ENCODE measurements at places on chromosomes 7 and 10.
A peak's percentile ranks its signal among the peaks of the same experiment; 100 is the strongest.

GRCh38 chr10:62652114-62652513 is 152.4 kb upstream of the ADO start:
- DNase-seq, result no peak

- DNase-seq, result peak; percentile 8
Observed at GRCh38 chr7:22793593-22794462, 28.8 kb downstream of the TOMM7 start.

DNA sequence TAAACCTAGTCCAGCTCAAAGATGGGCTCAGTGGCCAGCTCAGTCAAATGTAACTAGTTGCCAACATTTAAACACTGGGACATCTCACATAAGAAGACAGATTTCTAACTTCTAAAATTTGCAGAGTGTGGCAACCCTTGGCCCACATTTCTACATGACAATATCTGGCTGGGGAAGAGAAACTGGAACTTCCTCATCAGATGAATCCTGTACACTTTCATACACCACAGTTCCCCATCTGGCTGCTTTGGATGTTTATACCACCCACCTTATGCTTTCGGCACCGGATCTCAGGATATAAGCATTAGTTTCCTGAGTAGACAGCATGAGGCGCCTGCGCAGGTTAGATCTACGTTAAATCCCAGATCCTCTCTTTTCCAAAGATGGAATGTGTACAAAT is 199.3 kb downstream of the PRKG1 start:
- DNase-seq, result peak; percentile 69

DNA sequence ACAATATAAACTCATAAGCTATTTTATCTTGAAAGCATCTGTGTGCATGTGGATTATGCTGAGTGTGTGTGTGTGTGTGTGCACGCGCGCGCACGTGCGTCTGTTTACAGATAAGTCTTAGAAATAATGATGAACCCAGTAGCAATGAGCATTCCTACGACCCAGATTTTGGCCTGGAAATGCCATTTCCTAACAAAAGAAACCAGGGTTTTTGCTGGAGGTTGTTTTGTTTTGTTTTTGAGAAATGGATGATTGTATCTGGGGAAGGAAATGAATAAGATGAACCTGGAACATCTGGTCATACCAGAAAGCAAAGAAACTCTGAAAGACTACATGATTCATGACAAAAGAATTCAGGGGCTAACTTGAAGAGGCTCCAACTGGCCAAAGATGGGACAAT is 22.1 kb upstream of the LMOD2 start:
- no peak for DNase-seq

GRCh38 chr7:137820677-137821420 is 25.9 kb downstream of the DGKI start:
- DNase-seq, result no peak

DNA sequence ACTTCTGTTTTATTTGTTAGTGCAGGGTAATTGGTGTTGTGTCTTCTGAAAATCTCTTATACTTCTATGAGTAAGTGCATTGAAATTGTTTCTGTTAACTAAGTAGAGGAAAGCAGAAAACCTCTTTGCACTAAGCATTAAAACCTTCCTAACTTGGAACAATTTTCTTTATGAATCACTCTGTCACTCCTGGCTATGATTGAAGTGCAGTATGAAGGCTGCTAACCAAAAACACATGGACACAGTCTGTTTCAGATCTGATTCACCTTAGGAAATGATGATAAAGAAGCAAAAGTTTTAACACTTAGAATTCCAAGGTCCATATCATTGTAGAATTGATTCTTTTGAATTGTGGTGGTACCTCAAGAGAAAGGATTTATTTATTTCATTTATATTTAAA is 41.9 kb downstream of the MET start:
- DNase-seq, result no peak

DNA sequence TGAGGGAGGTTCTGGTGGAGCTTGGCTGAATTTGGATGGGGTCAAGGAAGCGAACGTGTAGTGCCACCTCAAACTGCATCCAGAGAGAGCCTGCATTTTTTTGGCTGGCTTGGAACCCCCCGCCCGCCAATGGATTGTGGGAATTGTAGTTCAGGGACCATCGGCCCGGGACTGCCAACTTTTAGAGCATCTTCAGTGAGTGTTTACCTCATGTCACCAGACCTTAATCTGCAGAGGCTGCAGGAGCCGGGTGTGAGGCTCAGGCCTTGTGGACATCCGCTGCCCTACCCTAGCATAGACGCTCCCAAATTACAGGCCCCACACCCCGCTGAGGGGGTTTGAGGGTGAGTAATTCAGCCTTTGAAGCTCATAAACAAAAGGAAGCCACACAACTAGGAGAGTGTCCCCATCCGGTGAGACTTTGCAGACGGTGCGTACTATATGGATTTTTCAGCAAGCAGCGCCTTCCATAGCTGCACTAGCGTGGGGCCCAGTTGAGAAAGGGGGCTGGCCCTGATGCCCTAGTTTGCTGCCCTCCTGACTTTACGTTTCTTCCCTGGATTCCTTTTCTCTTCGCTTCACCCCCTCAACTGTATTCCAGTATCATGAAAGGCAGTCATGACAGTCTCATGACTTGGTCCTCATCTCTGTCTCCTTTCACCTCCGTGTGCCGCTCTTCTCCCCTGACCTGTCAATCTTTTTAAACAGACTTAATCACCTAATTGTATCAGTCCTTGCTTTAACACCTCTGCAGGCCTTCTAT is 717 bp downstream of the CNPY4 start:
- peak; percentile 44 for DNase-seq

DNA sequence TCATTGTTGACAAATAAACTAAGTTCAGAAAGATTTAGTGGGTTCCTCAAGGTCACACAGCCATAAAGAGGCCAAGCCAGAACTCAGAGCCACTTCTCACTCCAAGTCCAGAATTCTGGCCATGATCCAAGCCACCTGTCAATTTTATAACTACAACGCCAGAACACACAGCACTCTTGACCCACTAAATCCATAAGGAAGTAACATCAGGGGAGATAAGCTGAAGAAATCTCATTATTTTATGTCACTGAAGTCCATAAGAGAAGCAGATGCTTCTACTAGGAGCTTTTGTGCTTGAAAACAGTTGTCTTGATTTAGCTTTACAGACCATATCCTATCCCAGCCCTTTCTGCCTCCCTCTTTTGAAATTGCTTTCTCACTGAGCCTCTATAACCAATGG is 15.9 kb downstream of the ADAM12 start:
- DNase-seq, result no peak

DNA sequence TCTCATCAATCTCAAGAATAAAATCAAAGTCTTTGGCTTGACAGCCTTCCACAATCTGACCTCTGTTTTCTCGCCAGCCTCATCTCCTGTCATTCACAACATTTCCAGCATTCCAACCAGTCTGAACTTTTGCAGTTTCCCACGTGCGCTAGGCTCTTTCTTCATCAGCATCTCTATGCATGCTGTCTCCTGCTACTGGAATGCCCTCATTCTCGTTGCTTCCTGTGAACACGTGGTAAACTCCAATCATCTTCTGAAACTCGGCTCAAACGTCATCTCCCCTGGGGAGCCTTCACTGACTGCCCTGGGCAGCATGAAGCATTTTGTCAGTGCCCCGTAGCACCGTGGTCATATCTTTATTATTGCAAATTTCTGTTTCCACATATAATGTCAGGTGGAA is 12.2 kb upstream of the RSBN1L start:
- DNase-seq, result no peak

- peak; percentile 97 for DNase-seq
Observed at GRCh38 chr10:99732033-99732842, at the start of the genes COX15 and CUTC. COX15 (minus strand) TSS chr10:99732127; CDS start chr10:99732049, 78 bp downstream. CUTC (plus strand) TSS chr10:99732234; CDS start chr10:99732349, 115 bp downstream.

DNA sequence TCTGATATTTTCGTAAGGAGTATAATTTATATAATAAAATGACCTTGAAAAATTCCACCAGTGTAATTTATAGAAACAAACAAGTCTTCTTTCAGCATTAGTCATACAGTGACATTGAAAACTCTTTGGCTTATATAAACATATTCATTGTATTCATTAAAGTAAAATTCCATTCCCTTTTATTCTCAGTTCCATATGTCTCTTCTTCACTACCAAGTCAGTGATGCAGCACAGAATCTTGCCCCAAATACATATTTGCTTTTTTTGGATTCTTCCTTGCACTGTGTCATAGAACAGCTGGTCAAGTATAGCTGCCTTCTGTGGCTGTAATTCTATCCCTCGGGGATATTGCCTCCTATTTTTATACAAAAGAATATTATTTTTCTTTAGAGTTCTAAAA is 884.5 kb upstream of the POT1 start:
- DNase-seq, result no peak

DNA sequence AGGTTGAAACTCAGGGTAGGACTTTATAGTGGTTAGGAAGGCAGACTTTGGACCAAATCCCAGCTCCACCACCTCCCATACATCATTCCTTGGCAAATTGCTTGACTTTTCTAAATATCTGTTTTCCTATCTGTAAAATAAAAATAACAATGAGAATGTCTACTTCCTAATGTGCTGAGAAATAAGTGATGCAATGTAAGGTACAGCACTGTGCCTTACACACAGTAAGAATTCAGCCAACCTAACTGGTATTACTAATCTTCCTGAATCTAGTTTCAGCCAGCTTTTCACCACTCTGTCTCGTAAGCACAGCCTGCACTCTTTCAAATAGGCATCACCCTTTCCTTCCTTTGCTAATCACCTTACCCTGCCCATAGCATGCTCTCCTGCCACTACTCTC is 9.7 kb downstream of the PRLHR start:
- DNase-seq, result no peak

- no peak for DNase-seq
Observed at GRCh38 chr7:159064816-159065510, 79.7 kb downstream of the VIPR2 start.

GRCh38 chr10:4704034-4704545 is 121.9 kb upstream of the AKR1E2 start:
- peak; percentile 47 for DNase-seq

GRCh38 chr7:156017431-156017830 is 205.2 kb upstream of the SHH start:
- DNase-seq, result no peak

GRCh38 chr7:128835790-128836641 is 5.8 kb downstream of the FLNC start:
- DNase-seq, result no peak

DNA sequence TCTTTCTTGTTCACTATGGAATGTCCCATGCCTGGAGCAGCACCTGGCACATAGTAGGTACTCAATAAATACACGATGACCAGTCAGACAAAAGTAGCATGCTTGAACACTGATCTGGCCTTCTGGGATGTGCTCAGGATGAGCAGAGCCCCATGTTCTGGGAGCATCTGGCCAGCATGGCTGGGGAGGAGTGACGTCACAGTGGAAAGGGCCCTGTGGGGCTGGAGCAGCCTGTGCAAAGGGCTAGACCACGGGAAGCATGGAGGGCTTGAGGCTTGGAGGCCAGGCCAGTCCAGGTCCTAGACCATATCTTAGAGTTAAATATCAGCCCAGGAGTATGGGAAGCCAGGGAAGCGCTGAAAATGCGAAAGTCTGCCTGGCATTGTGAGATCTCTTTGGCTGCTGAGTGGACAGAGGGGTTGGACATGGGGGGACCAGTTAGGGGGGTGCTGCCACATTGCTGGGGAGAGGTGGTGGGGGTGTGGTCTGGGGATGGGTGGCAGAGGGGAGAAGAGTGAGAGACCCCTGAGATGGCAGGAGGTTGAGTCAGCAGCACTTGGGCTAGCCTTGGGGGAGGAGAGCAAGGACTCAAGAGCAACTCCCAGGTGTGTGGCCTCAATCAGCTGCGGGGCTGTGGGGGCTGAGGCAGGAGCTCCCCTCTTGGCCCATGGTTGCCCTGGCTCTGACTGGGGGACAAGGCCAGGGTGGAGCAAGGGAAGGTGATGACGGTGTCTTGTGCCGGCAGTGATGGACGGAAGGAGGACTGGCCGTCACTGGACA is 34.9 kb downstream of the ZCCHC24 start:
- no peak for DNase-seq

- no peak for DNase-seq
Observed at GRCh38 chr7:102119925-102120324, 166.7 kb upstream of the SH2B2 start.

DNA sequence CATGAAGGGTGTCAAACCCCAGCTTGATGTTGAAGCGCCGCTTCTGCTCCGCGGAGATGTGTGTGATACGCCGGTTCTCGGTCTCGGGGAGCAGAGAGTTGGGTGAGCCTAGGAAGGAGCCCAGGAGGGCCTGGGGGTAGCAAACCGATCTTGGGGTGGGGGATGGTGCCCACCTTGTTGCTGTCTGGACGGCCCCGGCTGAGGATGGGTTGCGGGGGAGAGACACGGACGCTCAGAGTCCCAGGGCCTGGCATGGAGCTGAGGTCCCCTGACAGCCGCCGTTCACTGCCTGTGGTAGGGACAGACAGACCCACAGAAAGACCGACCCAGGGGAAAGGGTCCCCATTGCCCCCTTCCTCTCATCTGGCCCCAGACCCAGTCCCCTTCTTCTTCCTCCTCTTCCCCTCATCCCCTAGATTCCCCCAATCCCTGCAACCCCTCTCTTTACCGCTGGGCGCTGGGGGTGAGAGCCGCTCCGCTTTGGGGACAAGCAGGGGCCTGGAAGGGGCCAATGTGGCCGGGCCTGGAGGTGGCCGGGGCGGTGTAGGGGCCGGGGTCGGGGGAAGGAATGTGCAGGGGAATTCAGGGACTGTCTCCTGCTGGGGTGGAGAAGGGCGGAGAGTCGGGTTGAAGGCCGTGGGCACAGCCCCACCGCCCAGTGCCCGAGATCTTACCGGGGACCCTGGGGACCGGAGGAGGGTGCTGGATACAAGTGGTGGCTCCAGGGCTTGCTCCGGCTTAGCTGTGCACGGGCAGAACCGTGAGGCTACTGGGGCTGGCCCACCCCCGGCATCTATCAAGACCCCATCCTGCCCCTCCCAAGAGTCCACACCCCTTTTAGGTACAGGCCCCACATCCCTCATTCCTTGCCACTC is 18.0 kb upstream of the TBL2 start:
- DNase-seq, result no peak

DNA sequence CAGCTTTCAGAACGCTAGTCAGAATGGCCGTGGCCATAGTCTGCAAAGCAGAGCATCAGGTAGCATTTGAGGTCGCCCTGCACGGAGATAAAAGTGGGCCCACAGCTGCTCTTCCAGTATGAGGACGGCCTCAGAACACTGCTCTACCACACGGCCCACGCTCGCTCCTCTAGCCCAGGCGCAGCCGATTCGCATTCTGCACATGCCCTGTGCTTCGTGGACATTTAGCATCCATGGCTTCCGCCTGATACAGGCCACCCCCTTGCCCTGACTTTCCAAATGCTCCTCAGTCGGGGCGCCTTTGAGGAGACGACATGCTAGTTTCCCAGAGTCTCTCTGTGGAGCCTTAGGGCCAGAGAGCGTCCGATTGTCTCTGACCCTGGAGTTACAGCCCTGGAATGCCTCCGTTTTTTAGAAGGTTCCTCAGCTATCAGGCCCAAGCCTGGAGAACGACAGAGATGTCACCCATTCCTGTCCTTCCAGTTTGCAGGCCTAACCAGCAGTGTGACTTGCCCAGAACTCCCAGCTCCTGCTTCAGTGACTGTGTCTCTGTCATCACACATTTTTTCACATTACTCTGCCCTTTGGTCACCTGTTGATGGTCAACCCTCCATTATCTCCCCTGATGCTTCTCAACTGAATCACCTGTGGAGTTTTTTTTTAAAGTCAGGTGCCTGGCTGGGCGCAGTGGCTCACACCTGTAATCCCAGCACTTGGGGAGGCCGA is 14.3 kb downstream of the STRA8 start:
- DNase-seq, result no peak

GRCh38 chr7:45978731-45979211 is 57.7 kb upstream of the IGFBP3 start:
- no peak for DNase-seq

All from suppressor macrophage (primary cell).